ENCODE measurements at places on chromosomes 12 and 14.

- DNase-seq, result peak; percentile 22
Measured at GRCh38 chr14:68668531-68668930, 124.3 kb downstream of the ZFP36L1 start.

DNA sequence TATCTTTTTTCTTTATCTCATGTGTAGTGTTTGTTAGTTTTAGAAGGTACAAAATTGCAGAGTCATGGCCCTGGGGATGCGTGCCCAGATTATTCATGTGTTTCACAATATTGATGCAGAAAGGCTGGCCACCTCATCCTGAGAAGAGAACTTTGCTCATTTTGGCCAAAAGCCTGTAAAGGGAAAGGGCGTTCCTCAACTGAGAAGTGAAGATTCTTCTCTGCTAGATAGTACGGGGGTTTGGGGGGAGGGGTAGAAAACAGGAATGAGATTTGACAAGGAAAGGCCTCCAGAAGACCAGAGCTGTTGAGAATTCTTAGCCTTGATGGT lies 1.7 kb downstream of the MGST1 start:
- peak; percentile 90 for DNase-seq

DNA sequence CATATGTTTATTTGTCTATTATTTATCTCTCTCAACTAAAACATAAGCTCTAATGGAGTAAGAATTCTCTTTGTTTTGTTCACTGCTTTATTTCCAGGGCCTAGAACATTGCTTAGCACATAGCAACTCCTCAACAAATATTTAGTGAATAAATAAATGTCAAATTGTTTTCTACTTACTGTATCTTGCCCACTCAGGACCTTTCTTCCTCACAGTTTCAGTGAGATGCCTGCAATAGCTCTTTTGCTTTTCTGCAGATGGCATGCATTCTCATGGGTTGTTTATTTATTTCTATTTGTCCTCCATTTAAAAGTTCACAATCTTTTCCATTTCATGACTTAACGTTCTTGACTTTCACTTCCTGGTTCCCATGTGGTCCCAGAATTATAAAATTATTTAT lies 94.9 kb upstream of the TTC7B start:
- no peak for DNase-seq

GRCh38 chr12:66629138-66629870 lies 49.6 kb downstream of the GRIP1 start:
- no peak for DNase-seq

- no peak for DNase-seq
Measured at GRCh38 chr12:109044241-109044640, 8.1 kb upstream of the USP30 start.

DNA sequence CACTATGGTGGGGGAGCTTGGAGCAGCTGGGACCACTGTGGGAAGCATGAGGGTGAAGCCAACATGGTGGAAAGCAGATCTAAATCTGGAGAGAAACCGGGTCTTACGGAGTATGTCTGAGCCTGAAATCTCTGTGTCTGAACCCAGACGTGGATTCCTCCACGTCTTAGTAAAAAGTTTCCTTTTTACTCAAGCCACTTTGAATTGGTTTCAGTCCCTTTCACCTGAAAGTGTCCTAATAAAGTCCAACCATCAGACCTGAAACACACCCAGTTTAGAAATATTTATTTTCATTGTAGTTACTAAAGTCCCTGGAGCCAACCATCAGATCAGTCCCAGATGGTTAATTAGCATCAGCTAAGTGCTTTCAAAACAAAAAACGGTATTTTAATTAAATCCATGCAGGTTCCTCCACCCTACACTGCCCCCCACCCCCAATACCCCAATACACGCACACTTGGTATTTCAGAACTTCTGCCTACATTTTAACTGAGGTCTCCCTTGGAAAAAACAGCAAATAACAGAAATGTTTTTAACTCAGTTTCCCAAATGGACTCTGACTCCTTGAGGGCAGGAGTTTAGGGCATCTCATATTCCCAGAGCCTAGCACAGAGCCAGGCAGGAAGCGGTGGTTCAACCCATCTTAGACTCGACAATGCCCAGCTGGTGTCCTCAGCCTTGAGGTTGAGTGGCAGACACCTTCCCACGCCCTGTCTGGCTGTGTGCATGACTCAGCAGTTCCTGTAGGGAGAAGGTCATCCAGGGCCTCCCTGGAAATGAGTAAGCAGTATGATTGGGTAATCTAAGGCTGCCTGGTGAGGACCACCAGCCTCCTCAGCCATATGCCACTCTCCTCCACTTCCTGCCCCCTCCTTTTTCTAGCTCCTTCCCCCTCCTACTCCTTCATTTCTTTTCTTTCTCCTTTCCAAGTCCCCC lies 175.8 kb downstream of the TTC8 start:
- DNase-seq, result no peak

DNA sequence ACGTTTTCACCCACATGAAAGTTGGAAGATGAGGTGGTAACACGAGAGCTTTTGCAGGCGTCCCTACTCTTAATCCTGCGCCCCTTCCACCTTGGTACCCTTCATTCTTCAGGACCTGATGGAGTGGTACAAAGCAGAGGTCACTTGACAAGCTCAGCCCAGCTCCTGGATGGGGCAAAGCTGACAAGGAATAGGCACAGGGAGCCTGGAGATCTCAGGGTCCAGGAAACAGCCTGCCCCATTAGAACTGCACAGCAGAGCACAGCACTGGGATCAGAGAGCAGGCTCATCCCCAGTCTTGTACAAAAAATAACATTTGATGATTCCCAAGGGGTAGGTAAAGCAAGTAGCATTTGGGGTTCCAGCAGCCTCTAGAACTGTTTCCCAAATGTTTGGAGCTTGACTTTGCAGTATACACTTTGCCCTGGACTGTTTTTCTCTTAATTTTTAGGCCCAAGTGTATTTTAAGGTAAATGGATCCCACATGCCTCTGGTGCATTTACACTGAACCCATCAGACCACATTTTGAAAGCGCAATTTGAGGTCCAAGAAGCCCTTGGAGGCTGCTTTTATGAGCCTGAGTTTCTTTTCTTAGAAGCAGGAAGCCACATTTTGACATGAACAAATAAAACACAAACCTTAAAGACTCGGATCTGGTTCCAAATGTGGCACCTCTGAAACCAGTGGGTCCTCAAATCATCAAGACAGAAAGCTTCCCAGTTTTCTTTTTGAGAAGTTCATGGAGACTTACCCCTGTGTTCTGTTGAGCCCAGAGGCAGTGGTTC lies 633 bp downstream of the TC2N start:
- DNase-seq, result no peak

DNA sequence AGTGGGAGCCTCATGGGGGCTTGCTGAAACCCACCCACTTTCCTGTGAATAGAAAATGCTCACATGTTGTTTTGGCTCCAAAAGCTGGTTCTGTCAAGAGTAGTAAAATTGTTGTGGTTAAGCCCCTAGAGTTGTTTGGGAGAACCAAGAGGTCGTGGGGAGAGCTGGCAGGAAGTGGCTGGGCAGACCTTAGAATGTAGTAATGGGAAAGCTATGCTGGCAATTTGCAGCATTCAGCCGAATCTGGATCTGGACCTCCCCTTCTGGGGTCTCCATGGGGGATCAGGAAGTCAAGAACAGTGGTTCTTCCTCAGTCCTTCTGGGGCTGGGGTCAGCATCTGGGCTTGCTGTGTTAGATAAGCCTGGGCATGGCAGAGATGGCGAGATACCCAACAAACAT lies 150.6 kb upstream of the TBX3 start:
- no peak for DNase-seq

- no peak for DNase-seq
Measured at GRCh38 chr12:60415351-60415750, 819.5 kb downstream of the SLC16A7 start.

DNA sequence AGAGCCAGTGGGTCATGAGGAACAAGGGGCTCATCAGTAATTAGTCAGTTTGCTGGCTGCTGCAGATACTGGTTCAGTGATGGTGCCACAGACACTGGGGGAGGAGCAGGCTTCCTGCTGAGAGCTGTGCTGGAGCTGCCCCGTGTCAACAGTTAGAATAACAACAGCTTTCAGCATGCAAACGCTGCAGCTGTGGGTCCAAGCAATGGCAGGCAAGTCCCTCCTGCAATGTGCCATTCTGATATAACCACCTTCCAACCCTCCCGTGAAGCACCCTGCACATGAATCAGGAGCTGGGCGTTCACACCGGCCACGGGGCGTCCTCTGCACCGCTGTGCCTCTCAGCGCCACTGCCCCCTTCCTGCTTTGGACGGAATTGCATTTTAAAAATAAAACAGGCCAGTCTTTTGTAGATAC lies 258.4 kb upstream of the SFSWAP start:
- DNase-seq, result no peak

DNA sequence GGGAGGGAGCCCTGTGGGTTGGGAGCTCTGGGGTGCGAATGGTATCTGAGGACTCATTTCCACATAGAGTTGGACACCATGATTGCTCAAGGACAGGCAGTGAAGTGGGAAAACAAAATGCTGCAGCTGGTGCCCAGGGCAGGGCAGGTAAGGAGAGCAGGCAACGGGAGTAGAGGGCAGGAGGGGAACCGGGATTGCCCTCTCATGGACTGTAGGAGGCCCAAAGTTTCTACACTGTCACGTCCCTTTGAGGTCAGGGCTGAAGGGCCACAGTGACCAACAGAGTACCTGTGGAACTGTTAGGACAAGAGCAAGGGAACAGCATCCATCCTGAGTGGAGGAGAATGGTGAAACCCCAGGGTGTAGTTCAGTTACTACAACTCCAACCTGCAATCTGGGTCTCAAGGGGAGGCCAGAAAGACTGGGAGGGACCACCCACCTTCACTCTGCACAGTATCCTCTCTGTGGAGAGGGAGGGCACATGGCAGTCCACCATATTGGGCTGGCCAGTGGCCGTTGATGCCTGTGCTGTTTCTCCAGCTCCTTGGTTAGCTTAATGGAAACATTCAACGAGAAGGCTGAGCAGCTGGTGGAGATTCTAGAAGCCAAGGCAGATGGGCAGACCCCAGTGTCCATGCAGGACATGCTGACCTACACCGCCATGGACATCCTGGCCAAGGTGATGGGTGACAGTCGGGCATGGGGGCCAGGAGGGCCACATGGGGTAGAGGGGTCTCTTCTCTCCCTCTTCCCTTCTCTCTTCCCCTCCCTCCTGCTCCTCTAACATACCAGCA lies 22.2 kb downstream of the CYP46A1 start:
- DNase-seq, result peak; percentile 23

GRCh38 chr12:130639476-130640424 lies 76.3 kb downstream of the RIMBP2 start:
- DNase-seq, result no peak

DNA sequence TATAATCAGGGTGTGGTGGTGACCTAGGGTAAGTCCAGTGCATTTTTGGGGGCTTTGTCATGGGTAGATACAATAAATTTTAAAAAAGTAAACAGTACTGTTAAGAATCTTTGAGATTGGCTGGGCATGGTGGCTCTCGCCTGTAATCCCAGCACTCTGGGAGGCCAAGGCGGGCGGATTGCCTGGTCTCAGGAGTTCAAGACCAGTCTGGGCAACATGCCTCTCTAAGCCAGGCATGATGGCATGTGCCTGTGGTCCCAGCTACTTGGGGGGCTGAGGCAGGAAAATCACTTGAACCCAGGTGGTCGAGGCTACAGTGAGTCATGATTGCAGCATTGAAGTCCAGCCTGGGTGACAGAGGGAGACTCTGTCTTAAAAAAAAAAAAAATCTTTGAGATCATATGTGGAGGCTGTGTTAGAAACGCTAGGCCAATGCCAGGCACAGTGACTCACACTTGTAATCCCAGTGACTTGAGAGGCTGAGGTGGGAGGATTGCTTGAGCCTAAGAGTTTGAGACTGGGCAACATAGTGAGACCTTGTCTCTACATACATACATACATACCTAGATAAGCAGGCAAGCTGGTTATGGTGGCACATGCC lies 67.7 kb downstream of the PRKCH start:
- no peak for DNase-seq

Data from left lobe of liver (tissue), 2 donors.